ENCODE measurements at places on chromosomes 7 and 10. TPM values are rescaled to one million over a fixed set of nuclear protein-coding genes. Genes with fewer than 3 reads are reported as not detected.

NUTM2D gene
- total RNA-seq: 2.1 TPM

DNA2 gene
- total RNA-seq: 59.1 TPM

- no peak for DNase-seq
Measured at GRCh38 chr10:86068231-86069054, 298.2 kb downstream of the GRID1 start.

DNA sequence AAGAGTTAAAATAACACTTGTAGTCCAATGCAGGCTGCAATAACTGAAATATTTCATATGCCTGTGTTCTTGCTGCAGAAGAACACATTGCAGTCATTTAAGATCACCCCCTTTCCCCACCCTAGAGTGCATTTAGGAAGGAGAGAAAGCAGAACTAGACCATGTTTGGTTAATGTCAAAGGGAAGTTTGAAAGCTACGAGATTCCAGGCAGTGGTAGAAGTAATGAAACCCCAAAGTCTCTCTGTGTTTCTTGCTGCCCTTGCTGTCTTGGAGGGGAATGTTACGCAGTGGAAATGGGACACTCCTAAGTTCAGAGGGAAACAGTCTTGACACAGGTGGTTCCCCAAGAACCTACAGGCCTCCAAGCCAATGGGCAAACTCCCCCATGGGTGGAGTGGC lies 242.9 kb downstream of the PTEN start:
- no peak for DNase-seq

DNA sequence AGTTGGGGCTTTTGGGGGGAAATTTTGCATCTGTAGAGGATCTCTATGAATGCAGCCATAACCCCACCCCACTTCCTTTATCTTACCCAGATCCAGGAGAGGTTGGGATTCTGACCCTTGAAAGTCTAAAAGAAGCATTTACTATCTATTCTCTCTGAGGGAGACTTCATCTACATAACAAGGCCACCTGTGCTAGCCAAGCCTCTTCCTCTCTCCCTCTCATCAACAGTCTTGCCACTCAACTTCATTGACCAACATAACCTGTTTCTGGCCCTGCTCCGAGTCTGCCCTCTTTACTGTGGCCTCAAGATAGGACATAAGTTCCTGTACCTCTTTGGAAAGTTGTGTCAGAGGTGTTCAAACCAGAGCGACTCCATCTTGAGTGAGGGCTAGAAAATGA lies 19.4 kb downstream of the TUBAL3 start:
- DNase-seq: no peak

GRCh38 chr10:34254596-34254995 lies 560.5 kb downstream of the PARD3 start:
- DNase-seq: no peak

GPER1 gene
- total RNA-seq: not detected
